ENCODE measurements at places on chromosomes 4 and X. TPM values are rescaled to one million over a fixed set of nuclear protein-coding genes. Genes with fewer than 3 reads are reported as not detected.

GRCh38 chrX:36868592-36868991 is 139.6 kb upstream of the FAM47C start:
- no peak for DNase-seq

GRCh38 chr4:187903700-187904099 is 91.9 kb upstream of the ZFP42 start:
- DNase-seq = no peak

- DNase-seq = no peak
Observed at GRCh38 chr4:144547678-144548298, 98.2 kb upstream of the HHIP start.

FMR1 gene
- 25.5 TPM for total RNA-seq

DNA sequence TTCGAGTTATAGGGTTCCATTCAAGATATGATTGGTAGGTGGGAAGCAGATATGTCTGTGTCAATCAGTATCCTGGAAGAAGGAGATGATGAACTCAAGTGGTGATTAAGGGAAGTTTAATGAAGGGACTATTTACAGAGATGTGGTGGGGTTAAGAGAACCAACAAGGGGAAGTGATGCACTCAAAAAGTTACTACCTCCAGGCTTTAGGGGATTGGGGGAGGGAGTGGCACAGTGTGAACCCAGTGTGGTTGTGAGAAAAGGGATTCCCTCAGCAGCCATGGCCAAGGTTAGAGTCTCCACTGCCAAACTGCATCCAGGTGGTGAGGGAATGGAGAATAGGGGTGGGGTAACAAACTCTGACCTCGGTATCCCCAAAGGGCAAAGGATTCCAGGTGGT is 27.9 kb downstream of the PKD2 start:
- DNase-seq = no peak

GRCh38 chr4:98505992-98506391 is 152.4 kb downstream of the TSPAN5 start:
- no peak for DNase-seq

ITIH6 gene
- not detected for total RNA-seq

DNA sequence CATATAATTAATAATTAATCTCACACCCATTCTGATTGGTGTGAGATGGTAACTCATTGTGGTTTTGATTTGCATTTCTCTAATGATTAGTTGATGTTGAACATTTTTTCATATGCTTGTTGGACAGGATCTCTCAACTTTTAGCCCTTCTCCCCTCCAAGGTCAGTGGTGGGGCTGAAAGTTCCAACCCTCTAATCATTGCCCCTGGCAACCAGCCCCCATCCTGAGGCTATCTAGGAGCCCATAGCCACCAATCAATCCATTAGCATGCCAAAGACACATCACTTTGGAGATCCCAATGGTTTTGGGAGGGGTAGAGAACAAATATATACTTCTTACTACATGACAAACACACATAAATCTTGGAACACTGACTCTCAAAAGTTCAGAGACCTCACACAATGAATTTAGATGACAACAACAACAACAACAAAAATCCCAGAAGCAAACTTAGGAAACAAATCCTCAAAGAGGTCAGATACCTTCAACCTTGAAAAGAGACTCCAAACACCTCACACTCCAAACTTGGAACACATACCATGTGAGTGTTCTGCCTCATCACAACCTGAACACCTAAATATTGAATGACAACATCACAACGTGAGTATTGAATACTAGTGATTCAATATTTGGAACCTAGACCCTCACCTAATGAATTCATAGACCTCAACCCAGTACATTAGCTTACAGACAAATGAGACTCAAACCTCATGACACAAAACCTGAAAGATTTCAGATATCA is 19.0 kb upstream of the PAGE4 start:
- DNase-seq = no peak

CD40LG gene
- 0.13 TPM for total RNA-seq

GRCh38 chr4:109815151-109816081 is at the start of gene GAR1:
TSS of gene GAR1 (plus strand) at chr4:109815762. CDS start at chr4:109816165, 403 bp downstream.
- peak; percentile 92 for DNase-seq

DNA sequence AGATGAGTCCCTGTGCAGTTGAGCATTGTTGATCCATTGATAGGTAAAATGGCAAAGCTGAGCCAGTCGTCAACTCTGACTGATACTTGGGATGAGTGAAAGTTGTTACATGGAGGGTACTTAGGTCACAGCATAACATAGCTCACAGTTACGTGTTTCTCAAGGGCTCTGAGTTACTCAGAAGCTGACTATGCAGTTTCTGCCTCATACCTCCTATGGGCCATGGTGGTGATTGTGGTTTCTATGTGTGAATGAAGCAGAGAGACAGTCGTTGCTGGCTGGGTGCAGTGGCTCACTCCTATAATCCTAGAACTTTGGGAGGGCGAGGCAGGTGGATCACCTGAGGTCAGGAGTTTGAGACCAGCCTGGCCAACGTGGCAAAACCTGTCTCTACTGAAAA is 30.8 kb downstream of the FRMPD3 start:
- DNase-seq = no peak

REPS2 gene
- total RNA-seq = 21.7 TPM

- peak; percentile 53 for DNase-seq
Observed at GRCh38 chrX:81195712-81196111, 6.0 kb downstream of the HMGN5 start.

GRCh38 chrX:37846558-37846933 is 825 bp downstream of the DYNLT3 start:
- DNase-seq = no peak

DNA sequence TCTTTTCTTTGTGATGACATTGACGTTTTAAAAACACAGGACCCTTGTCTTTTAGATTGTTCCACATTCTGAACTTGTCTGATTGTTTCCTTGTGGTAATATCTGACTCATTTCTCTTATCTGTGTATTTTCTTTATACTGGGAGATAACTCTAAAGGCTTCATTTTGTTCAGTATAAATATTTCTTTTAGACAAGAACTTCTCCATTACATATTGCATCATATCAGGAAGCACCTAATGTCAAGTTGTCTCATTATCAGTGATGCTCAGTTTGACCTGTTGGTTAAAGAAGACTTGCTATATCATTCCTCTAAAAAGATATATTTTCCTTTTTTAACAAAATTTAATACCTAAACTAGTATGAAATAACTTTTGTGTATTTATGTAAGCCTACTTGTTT is 152.3 kb upstream of the BMP3 start:
- no peak for DNase-seq

CRMP1 gene
- 0.69 TPM for total RNA-seq

DNA sequence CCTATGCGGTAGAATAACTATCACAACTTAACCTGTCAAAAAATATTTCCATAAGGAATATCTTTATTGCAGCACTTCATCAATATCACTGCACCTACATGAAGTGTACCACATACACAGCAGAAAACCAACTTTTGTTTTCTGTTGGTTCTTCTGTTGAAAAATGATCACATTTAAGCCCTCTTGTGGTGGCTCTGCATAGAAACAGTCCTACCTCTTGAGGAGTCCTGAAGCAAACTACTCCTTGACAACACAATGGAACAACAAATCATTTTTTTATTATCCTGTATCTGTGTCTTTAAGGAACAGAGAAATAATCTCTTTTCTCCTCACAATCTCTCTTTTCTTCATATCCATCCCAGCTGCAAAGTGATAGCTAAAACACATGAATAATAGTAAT is 39.8 kb upstream of the ATOH1 start:
- no peak for DNase-seq

- no peak for DNase-seq
Observed at GRCh38 chr4:184420402-184420801, 53.9 kb downstream of the IRF2 start.

SMIM43 gene
- total RNA-seq = not detected

DNA sequence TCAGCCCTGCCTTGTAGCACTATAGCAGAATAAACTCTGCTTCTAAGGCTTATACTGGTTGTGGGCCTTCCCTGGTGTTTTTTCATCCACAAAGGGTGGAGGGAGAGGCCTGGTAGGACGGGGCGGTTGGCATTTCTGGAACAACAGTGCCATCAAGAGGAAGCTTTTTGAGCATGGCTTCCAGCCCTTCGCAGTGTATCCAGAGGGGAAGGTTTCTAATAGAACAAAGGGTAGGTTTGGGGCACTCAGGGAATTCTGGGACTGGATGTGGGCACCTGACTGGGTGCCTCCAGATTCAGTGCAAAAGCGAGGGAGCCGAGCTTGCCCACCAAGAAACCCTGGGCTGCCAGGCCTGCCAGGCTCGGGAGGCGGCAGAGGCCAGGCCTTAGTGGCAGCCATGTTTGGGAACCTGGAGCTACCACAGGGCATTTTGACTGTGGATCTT is 229.6 kb upstream of the AGTR2 start:
- peak; percentile 72 for DNase-seq

GRCh38 chr4:26175006-26175786 is 145.6 kb upstream of the RBPJ start:
- no peak for DNase-seq

DNA sequence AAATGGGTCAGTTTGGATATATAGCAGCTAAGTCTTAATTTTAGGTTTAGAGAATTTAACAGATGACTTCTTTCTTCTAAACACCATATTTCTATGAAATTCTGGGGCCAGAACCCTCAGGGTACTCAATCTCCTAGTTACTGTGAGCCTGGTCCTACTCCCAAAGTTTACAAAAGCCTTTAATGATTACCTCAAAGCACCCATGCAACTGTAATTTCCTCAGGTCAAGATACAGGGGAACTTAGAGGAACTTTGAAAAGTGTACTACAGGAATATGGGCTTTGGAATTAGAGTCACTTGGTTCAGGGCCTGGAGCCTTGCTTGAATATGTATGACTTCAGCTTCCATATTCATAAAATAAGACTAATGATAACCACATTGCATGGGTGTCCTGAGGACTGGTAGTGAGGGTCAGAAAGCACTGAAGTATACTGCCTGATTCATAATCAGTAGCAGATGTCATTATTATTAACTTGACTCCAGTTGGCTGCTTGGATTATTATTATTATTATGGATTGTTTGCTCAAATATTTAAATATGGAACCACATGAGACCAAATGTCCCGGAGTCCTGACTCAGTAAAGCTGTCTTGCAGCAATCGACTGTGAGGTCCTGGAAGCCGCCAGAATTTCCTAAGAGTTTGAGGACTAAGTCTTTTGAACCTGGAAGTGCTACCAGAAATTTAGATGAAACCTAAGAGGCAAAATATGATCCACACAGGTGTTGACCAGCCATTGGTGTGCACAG is 2.0 kb upstream of the ADH7 start:
- DNase-seq = no peak

GLOD5 gene
- total RNA-seq = 0.72 TPM

DNA sequence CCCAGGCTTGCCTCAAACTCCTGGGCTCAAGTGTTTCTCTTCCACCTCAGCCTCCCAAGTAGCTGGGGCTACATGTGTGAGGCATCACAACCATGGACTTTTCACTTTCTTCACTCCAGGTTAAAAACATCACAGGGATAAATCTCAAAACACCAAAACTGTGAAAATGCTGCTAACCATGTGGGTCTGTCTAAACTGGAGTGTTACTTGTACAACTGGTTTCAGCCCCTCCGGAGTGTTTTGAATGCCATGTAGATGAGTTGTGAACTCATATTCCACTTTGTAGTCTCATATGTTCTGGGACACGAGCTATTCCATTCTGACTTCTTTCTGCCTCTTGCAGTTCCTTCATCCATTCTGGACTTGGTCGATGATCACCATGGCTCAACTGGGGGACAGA is 43.0 kb downstream of the PDGFRA start:
- DNase-seq = no peak

GRCh38 chr4:6686104-6686787 is 7.4 kb upstream of the S100P start:
- DNase-seq = no peak

RHOH gene
- 0.08 TPM for total RNA-seq

GRCh38 chrX:276581-277201 is 4.5 kb upstream of the PLCXD1 start:
- peak; percentile 65 for DNase-seq

GRCh38 chr4:145251391-145251790 is 71.0 kb upstream of the OTUD4 start:
- no peak for DNase-seq

DNA sequence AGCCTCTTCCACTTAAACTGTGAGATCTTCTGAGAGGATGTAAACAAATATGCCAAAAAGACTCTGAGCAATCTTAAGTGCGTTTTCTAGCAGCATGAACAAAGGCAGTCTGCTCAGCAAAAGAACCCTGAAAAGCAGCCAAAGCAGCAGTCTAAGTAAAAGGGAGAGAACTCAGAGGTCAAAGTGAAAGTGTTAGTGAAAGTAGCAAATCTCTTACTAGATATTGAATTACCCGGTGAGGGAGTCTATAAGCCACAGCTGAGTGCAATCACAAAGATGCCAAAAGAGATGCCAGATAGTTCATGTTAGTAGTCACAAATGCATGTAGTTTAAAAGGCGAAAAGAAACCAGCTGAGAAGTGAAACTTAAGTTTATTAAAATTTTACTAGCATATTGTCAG is 7.9 kb upstream of the GNRHR start:
- no peak for DNase-seq

GRCh38 chrX:26286836-26287235 is 70.9 kb downstream of the MAGEB5 start:
- no peak for DNase-seq

S100G gene
- total RNA-seq = not detected

DNA sequence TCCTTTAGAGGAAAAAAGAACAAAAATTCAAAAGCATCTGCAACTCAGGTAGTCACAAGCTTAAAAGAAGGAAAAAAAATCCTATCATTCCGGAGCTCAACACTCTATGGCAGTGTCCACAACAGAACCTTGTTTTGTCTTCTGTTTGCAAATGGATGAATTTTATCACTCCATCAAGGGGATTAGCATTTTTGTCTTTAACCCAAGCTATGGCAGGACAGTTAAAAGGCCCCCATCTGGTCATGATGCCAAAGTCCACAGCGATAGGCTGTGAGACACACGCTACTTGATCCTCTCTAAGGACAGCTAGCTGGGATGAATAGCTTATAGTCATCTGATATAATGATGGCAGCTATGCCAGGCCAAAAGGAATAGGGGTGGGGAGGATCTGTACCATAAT is 16.6 kb downstream of the AMER1 start:
- DNase-seq = no peak

VCX3B gene
- not detected for total RNA-seq

DNA sequence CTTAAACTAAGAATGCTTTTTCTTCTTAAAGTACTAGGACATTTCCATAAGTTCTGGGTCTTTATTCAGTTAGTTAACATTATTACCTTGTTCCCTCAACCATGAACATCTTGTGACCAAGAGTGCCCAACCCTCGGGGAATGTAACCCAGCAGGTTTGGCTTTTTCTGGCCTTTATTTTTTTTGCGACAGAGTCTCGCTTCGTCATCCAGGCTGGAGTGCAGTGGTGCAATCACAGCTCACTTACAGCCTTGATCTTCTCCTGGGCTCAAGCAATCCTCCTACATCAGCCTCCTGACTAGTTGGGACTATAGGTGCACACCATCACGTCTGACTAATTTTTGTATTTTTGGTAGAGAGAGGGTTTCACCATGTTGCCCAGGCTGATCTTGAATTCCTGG is 65.1 kb downstream of the USP11 start:
- no peak for DNase-seq

GRCh38 chrX:95733426-95733825 is 951.2 kb upstream of the DIAPH2 start:
- no peak for DNase-seq
